ENCODE measurements at places on chromosomes 1 and 21.

GRCh38 chr1:52182874-52183400 is 41.0 kb downstream of the ZFYVE9 start:
- no peak for DNase-seq

GRCh38 chr1:202090994-202091393 is 31.7 kb upstream of the GPR37L1 start:
- DNase-seq = no peak

GRCh38 chr1:223340637-223341036 is 23.3 kb downstream of the SUSD4 start:
- DNase-seq = no peak

DNA sequence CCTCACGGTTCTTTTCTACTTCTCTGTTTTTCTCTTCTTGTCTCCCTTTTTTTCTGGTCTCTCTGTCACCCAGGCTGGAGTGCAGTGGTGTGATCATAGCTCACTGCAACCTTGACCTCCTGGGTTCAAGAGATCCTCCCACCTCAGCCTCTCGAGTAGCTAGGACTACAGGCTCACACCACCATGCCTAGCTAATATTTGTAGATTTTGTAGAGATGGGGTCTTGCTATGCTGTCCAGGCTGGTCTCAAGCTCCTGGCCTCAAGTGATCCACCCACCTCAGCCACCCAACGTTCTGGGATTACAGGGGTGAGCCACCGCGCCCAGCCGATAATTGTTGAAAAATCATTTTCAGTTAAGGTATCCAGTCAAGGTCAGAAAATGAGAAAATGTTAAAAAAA is 25.9 kb upstream of the LGALS8 start:
- DNase-seq = no peak

- no peak for DNase-seq
These were observed 5.1 kb downstream of the PRRX1 start for GRCh38 chr1:170669107-170669445.

- DNase-seq = peak; percentile 74
These were observed 6.3 kb downstream of the HAPLN2 start for GRCh38 chr1:156625436-156626078.

- DNase-seq = no peak
These were observed 18.5 kb upstream of the A3GALT2 start for GRCh38 chr1:33339413-33339812.

DNA sequence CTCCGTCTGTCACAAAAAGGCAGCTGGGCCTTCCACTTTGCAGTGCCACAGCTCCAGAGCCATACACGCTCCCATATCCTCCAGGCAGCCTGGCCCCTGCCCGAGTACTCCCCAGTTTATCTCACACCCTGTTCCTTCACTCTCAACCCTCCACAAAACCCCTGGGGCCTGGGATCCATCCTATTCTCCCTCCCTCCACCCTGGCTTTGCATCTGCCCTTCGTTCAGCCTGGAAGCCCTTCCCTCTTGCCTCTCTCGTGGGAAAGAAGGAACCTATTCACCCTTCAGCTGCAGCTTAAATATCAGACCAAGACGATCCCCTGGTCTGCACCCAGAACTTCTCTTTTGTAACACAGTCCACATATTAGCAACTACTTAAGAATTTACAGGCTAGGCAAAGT is 56.7 kb downstream of the CAMK2N1 start:
- no peak for DNase-seq

DNA sequence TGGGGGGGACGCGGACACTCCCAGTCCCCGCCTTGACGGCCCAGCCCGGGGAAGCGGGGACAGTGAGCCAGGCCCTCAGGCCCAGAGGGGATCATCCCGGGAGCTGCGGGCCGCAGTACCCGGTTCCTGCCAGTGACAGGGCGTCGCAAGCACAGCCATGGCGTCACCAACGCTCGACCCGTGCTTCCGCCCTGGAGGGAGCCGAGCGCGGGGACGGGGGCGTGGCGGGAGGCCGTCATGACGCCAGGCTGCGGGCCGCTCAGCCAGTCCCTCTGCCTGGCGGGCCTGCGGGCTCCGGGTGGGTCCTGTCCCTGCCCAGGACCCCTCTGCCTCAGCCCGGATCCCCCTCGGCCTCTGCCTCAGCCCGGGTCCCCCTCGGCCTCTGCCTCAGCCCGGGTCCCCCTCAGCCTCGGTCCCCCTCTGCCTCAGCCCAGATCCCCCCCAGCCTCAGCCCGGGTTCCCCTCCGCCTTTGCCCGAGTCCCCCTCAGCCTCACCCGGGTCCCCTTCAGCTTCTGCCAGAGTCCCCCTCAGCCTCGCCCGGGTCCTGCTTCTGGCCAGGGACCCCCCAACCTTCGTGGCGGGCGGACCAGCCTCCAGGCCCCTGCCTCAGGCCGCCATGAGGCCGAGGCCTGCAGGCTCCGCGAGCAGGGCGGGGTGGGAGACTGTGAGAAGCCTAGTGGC is 2.3 kb upstream of the SLC2A5 start:
- DNase-seq = no peak

GRCh38 chr1:27655151-27655937 is 16.6 kb downstream of the IFI6 start:
- DNase-seq = no peak

DNA sequence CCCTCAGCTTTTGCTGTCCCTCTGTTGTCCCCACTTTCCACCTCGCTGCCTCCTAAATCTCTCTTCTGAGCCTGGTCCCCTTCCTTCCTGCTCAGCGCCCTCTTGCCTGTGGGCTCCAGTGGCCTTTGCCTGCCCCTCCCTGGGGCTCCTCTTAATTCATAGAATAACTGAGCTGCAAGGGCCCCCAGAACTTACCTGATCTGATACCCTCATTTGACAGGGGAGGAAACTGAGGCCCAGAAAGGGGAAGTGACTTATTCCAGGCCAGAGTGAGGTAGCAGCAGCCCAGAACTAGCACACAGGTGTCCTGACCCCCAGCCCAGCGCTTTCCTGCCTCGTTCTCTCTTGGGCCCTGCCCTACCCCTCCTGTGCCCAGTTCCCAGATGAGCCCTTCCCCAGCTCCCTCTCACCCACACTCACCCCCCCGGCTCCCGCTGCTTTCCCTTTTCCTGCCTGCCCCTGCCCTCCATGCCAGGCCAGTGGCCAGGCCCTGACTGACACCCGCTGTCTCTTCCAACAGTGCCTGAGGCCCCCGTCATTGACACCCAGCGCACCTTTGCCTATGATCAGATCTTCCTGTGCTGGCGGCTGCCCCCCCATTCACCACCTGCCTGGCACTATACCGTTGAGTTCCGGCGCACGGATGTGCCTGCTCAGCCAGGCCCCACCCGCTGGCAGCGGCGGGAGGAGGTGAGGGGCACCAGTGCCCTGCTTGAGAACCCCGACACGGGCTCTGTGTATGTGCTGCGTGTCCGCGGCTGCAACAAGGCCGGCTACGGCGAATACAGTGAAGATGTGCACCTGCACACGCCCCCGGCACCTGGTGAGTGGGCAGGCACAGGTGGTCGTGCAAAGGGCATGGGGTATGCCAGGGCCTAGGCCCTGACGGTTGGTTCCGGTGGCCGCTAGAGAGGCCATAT is 5.7 kb downstream of the TRIM46 start:
- peak; percentile 1 for DNase-seq

DNA sequence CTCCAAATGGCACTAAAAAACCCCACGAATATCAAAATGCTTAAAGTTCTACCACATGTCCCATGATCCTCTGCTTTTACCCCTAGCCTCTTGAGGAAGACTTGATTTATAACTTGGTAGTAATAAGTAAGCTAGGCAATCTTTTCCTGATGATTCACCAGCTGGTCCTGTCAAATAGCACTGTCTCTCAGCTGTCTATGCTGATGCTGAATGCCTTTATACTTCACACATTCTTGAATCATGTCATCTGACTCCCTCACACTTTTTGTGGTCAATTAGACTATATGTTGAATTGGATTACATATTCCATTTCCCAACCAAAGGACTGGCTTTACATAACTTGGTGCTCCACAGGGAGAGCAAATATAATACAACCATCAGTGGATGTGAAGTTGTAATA is 16.6 kb downstream of the C21orf91 start:
- DNase-seq = no peak

- DNase-seq = no peak
These were observed 149.5 kb upstream of the NEGR1 start for GRCh38 chr1:72431810-72432209.

GRCh38 chr1:36383240-36383639 is 2.5 kb downstream of the STK40 start:
- DNase-seq = no peak

- DNase-seq = no peak
These were observed 189.5 kb upstream of the C1orf174 start for GRCh38 chr1:4089421-4090175.

DNA sequence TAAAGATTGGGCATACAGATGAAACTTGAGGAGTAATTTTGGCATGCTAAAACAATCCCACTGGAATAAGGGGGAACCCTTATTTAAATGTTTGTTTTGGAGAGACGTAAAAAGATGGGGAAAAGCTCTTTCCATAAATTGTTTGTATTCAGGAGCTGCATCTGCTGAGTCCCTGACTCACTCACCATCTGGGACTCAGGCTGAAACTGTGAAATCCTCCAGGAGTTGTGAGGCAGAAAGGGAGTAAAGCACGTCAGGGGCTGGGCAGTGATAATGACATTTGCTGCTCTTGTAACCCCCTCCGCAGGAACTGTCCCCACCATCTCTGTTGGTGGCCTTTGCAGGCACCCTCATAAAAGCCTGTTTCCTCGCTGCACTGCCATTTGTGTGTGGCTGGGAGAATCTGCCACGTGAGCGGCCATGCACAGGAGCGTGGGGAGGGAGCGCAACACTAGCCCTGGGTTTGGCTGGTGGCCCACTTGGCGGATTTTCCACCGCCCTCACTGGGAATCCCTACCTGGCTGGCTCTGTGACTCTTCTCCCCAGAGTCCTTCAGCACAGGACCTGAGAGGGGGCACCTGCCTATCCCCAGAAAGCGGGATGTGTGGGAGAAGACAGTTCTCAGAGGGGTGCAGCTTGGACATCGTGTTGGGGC is 45.3 kb downstream of the ZSCAN20 start:
- no peak for DNase-seq

- no peak for DNase-seq
These were observed 15.2 kb downstream of the SLC27A3 start for GRCh38 chr1:153790313-153790965.

- no peak for DNase-seq
These were observed 7.5 kb upstream of the SH3D21 start for GRCh38 chr1:36298640-36299039.

DNA sequence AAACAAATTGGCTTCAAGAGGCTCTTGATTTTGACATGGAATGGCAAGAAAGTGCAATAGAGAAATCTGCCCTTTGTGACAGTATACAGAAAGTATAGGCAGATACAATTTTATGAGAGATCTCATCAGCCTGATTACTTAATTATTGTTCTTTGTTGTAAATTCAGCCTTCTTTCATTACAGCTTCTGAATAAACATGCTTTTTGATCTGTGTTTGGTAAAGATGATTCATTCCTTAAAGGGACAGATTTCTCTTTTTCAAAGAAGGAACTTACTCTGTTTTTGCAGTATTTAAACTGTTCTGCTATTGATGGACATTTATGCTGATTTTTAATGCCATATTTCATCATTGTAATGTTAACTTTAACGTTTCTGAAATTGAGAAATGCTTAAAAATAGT is 13.7 kb upstream of the MPC2 start:
- no peak for DNase-seq

DNA sequence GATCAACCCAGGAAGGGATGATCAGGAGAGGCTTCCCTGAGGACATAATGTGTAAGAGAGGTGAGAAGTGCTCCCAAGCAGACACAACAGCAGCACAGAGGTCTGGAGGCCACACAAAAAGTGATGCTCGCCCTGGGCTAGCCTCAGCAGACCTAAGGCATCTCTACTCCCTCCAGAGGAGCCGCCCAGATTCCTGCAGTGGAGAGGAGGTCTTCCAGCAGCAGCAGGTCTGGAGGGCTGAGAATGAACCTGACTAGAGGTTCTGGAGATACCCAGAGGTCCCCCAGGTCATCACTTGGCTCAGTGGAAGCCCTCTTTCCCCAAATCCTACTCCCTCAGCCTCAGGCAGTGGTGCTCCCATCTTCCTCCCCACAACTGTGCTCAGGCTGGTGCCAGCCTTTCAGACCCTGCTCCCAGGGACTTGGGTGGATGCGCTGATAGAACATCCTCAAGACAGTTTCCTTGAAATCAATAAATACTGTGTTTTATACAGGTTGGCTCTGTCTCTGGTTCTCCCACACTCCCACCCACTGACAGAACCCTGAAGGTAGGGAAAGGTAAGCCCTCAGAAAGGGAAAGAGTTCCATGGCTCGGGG is 5.0 kb downstream of the GJB3 start:
- DNase-seq = no peak

- no peak for DNase-seq
These were observed 124.9 kb upstream of the TNFSF4 start for GRCh38 chr1:173332026-173332425.

GRCh38 chr1:20426923-20427322 is 59.1 kb downstream of the CAMK2N1 start:
- peak; percentile 10 for DNase-seq

- DNase-seq = no peak
These were observed 5.4 kb downstream of the CHTOP start for GRCh38 chr1:153639280-153639679.

DNA sequence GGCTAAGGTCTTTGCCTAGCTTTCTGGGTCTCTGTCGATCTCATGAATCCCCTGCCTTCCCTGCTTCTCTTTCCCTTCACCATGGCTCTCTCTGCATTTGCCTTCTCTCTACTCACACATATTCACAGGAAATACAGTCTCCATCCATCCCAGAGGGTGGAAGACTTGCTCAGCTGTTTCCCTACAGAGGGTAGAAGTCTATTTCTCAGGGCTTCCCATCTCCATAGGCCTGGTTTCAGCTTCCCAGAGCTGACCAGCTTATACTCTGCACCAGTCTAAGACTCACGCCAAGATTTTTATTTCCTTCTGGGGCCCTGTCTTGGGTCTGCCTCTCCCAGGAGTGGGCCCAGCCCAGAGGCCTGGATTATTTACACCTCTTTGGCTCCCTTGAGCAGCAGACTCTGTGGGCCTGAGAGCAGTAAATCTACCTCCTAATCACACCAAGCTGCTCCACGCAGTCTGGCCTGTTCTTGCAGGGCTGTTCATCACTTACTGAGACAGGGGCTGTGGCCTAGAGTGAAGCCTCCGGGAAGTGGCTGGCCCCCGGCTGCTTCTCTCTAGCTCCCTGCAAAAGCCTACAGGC is 102.5 kb downstream of the PLXNA2 start:
- DNase-seq = no peak

GRCh38 chr1:31714442-31715086 is 10.7 kb upstream of the COL16A1 start:
- DNase-seq = peak; percentile 38

DNA sequence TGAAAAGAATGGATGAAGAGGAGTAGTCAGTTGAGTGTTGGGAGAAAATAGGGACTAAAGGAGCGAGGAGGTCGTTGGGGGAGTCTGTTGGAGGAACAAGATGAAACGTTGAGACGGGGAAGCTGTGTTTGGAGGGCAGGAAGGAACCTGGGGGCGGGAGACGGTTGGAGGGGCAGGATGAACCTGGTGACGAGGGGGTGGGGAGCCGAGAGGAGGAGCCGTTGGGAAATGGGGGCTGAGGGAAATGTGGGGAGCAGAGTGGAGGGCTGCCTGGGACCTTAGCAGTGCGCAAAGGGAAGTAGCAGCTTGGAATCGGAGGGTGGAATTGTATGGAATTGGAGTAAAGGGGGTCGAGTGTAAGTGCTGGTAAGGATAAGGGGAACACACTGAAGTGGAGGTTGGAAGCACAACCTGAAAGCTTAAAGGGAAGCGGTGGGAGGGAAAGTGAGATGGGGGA is 630 bp downstream of the MTF2 start:
- peak; percentile 33 for DNase-seq

All from activated CD4-positive, alpha-beta T cell treated with anti-CD3 and anti-CD28 coated beads, Interleukin-2, amount 50 U/mL, for 48 hours (primary cell).